Panc1 (cell line): ENCODE measurements at places on chromosomes 13 and 19. TPM values are rescaled to one million over a fixed set of nuclear protein-coding genes. Genes with fewer than 3 reads are reported as not detected.

PALM gene
- 14.4 TPM for total RNA-seq

ZNF835 gene
- not detected for total RNA-seq

CLDN10 gene
- 10.5 TPM for total RNA-seq

FFAR2 gene
- total RNA-seq, result not detected

PTPRS gene
- total RNA-seq, result 85.4 TPM

ZNF43 gene
- total RNA-seq, result 27.7 TPM

TSHZ3 gene
- 7.8 TPM for total RNA-seq

CASP14 gene
- total RNA-seq, result not detected

CYP2S1 gene
- 8.5 TPM for total RNA-seq

PRTN3 gene
- 1.5 TPM for total RNA-seq

ERICH4 gene
- total RNA-seq, result not detected

SLC15A1 gene
- 0.18 TPM for total RNA-seq

PLPPR3 gene
- 63.7 TPM for total RNA-seq

N4BP2L2 gene
- total RNA-seq, result 43.8 TPM

PINLYP gene
- total RNA-seq, result 0.21 TPM

GIPC3 gene
- 0.92 TPM for total RNA-seq

MIA gene
- 2.2 TPM for total RNA-seq

CABP5 gene
- not detected for total RNA-seq

CACNG6 gene
- 14.6 TPM for total RNA-seq

PDX1 gene
- 3.4 TPM for total RNA-seq

NPAS1 gene
- 3.6 TPM for total RNA-seq
